GM23248 (cell line): ENCODE measurements at places on chromosomes 11 and 22.

GRCh38 chr11:64796757-64797541 is 6.1 kb downstream of the MAP4K2 start:
- H3K36me3 ChIP-seq, result no peaks in the 10 kb centered on the region
- no peak overlapping the region for H3K27ac ChIP-seq
- no peak for DNase-seq

DNA sequence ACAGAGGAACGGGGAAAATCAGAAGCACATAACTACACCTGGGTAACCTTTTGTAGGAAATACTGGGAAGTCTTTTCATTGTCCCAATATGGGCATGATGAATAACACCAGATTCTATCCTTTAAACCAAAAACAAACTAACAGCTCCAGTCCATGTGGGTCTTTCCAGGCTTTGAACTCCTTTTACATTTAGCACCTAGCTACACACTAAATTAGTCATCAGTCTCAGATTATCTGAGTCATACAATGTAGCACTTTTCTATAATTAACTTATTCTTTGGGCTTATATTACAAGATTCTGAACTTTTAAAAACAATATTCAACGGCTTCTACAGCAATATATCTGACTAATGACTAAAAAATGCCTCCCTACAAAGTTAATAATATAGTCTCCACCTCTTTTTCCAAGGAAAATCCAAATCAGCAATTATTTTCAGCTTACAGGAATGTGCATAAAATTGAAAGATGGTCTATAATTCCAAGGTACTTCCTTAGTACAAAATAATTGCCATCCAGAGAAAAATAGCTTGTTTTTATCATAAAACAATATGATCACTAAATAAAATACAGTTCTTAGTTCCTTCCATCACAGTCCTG is 26.3 kb downstream of the STK33 start:
- peaks cover 9% of the 10 kb centered on the region for H3K4me1 ChIP-seq
- H3K27ac ChIP-seq, result no peak overlapping the region
- peak; percentile 39 for DNase-seq
- peaks cover 28% of the 10 kb centered on the region for H3K27me3 ChIP-seq

DNA sequence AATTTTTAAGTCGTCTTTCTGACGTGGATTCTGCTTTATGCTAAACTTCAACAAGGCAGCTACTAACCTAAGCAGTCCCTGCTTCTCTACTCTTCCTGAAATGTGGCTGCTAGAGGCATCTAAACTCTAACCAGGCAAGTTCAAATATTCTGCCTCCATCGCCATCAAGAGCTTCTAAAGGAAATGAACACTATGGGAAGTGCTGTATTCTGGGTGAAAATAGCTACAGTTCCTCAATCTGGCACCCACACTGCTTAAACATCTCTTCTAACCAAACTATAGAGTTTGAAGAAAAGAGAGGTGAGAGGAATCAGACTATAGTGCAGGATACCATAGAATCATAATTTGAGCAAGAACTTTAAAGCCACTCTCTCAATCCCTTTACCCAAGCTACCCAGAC is 6.3 kb downstream of the NRIP3 start:
- no peak overlapping the region for H3K4me3 ChIP-seq
- H3K27me3 ChIP-seq, result no peaks in the 10 kb centered on the region
- H3K27ac ChIP-seq, result no peak overlapping the region
- peaks cover 11% of the 10 kb centered on the region for H3K4me1 ChIP-seq
- no peak for DNase-seq
- no peaks in the 10 kb centered on the region for H3K36me3 ChIP-seq

- no peaks in the 10 kb centered on the region for H3K36me3 ChIP-seq
- H3K27ac ChIP-seq, result no peak overlapping the region
- H3K27me3 ChIP-seq, result no peaks in the 10 kb centered on the region
- no peak for DNase-seq
- no peak overlapping the region for H3K4me3 ChIP-seq
These were observed 21.8 kb downstream of the MS4A4E start for GRCh38 chr11:60221181-60221580.

GRCh38 chr11:37574361-37574760 is 976.3 kb upstream of the RAG2 start:
- H3K4me3 ChIP-seq, result no peak overlapping the region
- no peaks in the 10 kb centered on the region for H3K27me3 ChIP-seq
- no peaks in the 10 kb centered on the region for H3K4me1 ChIP-seq

DNA sequence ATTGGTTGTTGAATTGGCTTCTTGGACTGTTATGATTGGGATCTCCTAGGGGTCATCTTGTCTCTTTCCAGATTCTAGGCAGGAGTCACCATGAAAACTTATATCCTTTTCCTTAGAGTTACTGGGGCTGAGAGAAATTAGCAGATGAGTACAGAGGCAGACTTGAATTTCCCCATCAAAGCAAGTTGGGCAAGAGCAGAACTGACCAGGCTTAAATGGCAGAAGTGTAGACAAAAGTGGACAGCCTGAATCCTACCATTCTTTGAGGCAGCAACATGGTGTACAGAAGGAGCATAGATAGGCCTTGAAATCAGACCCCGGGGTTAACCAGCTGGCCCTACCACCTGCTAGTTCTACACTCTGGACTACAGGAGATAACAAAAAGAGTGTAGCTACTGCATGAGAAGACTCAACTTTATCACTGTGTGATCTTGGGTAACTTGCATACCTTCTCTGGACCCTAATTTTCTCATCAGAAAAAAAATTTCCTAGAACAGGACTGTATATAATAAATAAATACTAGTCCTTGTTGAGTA is 427.4 kb upstream of the CADM1 start:
- H3K27ac ChIP-seq, result no peak overlapping the region
- H3K4me1 ChIP-seq, result no peaks in the 10 kb centered on the region

DNA sequence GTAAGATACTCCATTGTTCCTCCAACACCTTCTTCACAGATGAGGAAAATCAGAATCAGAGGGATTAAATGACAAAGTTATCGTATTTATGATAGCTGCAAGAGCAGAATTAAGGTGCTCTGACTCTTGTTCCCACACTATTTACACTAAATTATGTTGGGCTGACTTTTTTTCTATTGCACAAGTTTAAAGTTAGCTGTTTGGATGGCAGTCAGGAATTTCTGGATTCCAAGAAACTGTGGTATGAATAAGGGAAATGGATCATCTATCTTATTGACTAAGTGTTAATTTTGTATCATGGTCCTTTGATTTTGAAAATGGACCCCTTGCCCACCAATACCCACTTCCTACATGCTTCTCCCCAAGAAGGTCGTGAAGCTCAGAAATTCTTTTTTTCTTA is 19.9 kb upstream of the APOA1 start:
- no peak overlapping the region for H3K4me3 ChIP-seq
- H3K27ac ChIP-seq, result peak overlapping the region; percentile 5
